Thyroid gland (tissue), 4 donors: ENCODE measurements at places on chromosomes 4 and X. TPM values are rescaled to one million over a fixed set of nuclear protein-coding genes. Genes with fewer than 3 reads are reported as not detected.

DNA sequence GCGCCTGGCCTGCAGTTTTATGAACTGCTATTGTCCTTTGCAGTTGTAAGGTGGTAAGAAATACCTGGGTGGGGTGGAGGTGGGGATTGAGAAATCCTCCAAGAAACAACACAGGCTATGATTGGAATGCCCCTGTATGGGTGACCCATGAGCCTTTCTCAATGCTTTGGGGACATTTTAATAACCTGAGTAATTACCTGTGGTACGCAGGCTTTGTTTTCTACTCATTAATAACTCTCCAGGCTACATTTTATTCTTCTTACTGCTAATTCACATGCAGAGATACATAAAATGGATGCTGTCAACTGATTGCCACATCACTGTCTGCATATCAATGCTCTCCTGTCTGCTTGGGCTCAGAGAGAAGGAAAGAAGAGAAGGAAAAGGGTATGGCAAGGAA is 41.8 kb downstream of the PHEX start:
- H3K4me1 ChIP-seq, result no peaks in the 10 kb centered on the region
- H3K27ac ChIP-seq, result no peak overlapping the region
- H3K36me3 ChIP-seq, result no peaks in the 10 kb centered on the region
- no peaks in the 10 kb centered on the region for H3K27me3 ChIP-seq
- no peak for DNase-seq
- no peak overlapping the region for H3K4me3 ChIP-seq

GRCh38 chr4:22179124-22179874 is 230.7 kb upstream of the KCNIP4 start:
- no peaks in the 10 kb centered on the region for H3K4me1 ChIP-seq
- DNase-seq, result no peak
- H3K27me3 ChIP-seq, result no peaks in the 10 kb centered on the region
- no peaks in the 10 kb centered on the region for H3K36me3 ChIP-seq

GRCh38 chrX:116285501-116285900 is 115.0 kb downstream of the AGTR2 start:
- H3K4me1 ChIP-seq, result no peaks in the 10 kb centered on the region
- no peaks in the 10 kb centered on the region for H3K27me3 ChIP-seq
- DNase-seq, result no peak
- H3K27ac ChIP-seq, result no peak overlapping the region

DKK2 gene
- 1.0 TPM for total RNA-seq

AKAP17A gene
- 60.5 TPM for total RNA-seq

CD38 gene
- 3.7 TPM for total RNA-seq
